CD4-positive, CD25-positive, alpha-beta regulatory T cell (primary cell): ENCODE measurements at places on chromosomes 1 and 21. TPM values are rescaled to one million over a fixed set of nuclear protein-coding genes. Genes with fewer than 3 reads are reported as not detected.

GRCh38 chr1:39149509-39149908 is 55.0 kb upstream of the MACF1 start:
- no peaks in the 10 kb centered on the region for H3K4me1 ChIP-seq
- peaks cover 10% of the 10 kb centered on the region for H3K27me3 ChIP-seq
- H3K27ac ChIP-seq, result no peak overlapping the region
- DNase-seq, result no peak

- no peak for DNase-seq
- H3K4me1 ChIP-seq, result peaks cover 15% of the 10 kb centered on the region
- H3K27me3 ChIP-seq, result no peaks in the 10 kb centered on the region
Observed at GRCh38 chr1:108595507-108595906, 35.6 kb downstream of the EEIG2 start.

DNA sequence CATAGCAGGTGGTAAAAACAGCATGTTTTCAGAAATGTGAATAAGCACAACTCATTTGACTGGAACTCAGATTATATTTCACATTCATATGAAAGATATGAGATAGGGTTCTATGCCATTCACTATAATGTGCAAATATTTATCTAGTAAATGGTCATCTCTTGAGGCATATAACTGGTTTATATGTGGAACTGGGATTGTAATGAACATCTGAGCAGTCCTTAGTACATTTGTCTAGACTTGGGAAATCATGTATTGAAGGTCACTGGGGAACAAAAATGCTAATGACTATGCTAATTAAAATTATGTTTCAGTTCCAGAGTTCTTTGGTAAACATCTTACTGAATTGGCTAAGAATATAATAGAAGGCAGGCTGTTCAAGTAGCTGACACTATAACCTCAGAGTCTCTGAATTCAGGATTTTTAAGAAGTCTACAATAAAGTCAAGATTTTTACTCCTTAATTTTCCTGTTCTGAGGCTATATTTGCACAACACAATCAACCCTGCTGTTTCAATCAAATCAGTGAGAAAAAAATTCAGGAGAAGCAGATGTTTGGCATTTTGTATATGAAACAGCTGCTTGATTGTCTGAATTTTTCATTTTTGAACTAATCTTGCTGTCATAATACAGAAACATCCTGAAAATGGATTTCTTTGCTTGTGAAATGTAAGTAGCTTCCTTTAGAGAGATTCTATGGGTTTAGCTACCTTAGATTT is 244.8 kb upstream of the RGS18 start:
- no peaks in the 10 kb centered on the region for H3K4me1 ChIP-seq
- H3K36me3 ChIP-seq, result no peaks in the 10 kb centered on the region
- no peak overlapping the region for H3K4me3 ChIP-seq
- no peak for DNase-seq
- H3K27me3 ChIP-seq, result no peaks in the 10 kb centered on the region

- H3K27me3 ChIP-seq, result no peaks in the 10 kb centered on the region
- peaks cover 14% of the 10 kb centered on the region for H3K36me3 ChIP-seq
- H3K4me1 ChIP-seq, result peaks cover 52% of the 10 kb centered on the region
- H3K4me3 ChIP-seq, result peak overlapping the region; percentile 82
- peak; percentile 18 for DNase-seq
Observed at GRCh38 chr1:203796236-203796605, 798 bp downstream of the ZBED6 start.

GRCh38 chr1:48470481-48470855 is 1.5 kb downstream of the SPATA6 start:
- peaks cover 14% of the 10 kb centered on the region for H3K4me1 ChIP-seq
- no peaks in the 10 kb centered on the region for H3K36me3 ChIP-seq
- H3K27ac ChIP-seq, result no peak overlapping the region
- peaks cover 3% of the 10 kb centered on the region for H3K27me3 ChIP-seq
- no peak overlapping the region for H3K4me3 ChIP-seq

GRCh38 chr1:84888753-84889152 is 4.3 kb downstream of the LPAR3 start:
- no peaks in the 10 kb centered on the region for H3K36me3 ChIP-seq
- no peak overlapping the region for H3K27ac ChIP-seq
- peaks cover 15% of the 10 kb centered on the region for H3K27me3 ChIP-seq
- no peaks in the 10 kb centered on the region for H3K4me1 ChIP-seq
- no peak overlapping the region for H3K4me3 ChIP-seq

The GNG4 gene
- not detected for total RNA-seq

The CRYAA gene
- not detected for total RNA-seq

- H3K4me3 ChIP-seq, result no peak overlapping the region
- H3K27ac ChIP-seq, result no peak overlapping the region
- H3K36me3 ChIP-seq, result no peaks in the 10 kb centered on the region
- DNase-seq, result no peak
- no peaks in the 10 kb centered on the region for H3K27me3 ChIP-seq
Observed at GRCh38 chr1:228543396-228543795, 56.2 kb downstream of the RNF187 start.

The OR10Z1 gene
- total RNA-seq, result not detected

The LGR6 gene
- 0.32 TPM for total RNA-seq

The LRRC38 gene
- not detected for total RNA-seq

The SLFNL1 gene
- total RNA-seq, result 0.30 TPM

- no peak overlapping the region for H3K4me3 ChIP-seq
- DNase-seq, result no peak
Observed at GRCh38 chr1:213772128-213773063, 215.4 kb upstream of the PROX1 start.

The C1QA gene
- total RNA-seq, result not detected

DNA sequence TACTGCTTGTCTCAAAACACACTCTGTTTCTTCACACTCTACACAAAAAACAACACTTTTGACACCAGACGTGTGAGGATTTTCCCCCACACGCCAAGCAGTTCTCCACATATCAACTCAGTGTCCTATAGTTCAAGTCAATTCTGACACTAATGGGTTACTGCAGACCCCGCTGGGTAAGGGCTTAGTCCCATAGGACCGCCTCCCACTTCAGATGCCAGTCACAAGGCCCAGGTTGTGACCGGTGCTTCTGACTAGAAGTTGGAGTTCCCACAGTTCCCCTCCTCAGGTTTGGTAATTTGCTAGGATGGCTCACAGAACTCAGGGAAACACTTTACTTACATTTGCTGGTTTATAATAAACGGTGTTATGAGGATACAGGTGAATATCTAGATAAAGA is 19.9 kb downstream of the VPS13D start:
- H3K4me1 ChIP-seq, result no peaks in the 10 kb centered on the region
- no peaks in the 10 kb centered on the region for H3K27me3 ChIP-seq
- no peak for DNase-seq
- H3K4me3 ChIP-seq, result no peak overlapping the region
- no peak overlapping the region for H3K27ac ChIP-seq
- peaks cover 83% of the 10 kb centered on the region for H3K36me3 ChIP-seq

- no peak overlapping the region for H3K27ac ChIP-seq
- H3K4me1 ChIP-seq, result peaks cover 33% of the 10 kb centered on the region
- H3K27me3 ChIP-seq, result no peaks in the 10 kb centered on the region
Observed at GRCh38 chr1:198595765-198596164, 43.1 kb upstream of the PTPRC start.

GRCh38 chr1:108933944-108934343 is 29.3 kb downstream of the CLCC1 start:
- H3K4me3 ChIP-seq, result no peak overlapping the region
- no peak for DNase-seq
- no peaks in the 10 kb centered on the region for H3K27me3 ChIP-seq
- no peaks in the 10 kb centered on the region for H3K4me1 ChIP-seq
- H3K27ac ChIP-seq, result no peak overlapping the region

- DNase-seq, result no peak
- peaks cover 56% of the 10 kb centered on the region for H3K36me3 ChIP-seq
- no peaks in the 10 kb centered on the region for H3K27me3 ChIP-seq
- H3K27ac ChIP-seq, result no peak overlapping the region
Observed at GRCh38 chr1:193131266-193131860, 9.5 kb downstream of the CDC73 start.

DNA sequence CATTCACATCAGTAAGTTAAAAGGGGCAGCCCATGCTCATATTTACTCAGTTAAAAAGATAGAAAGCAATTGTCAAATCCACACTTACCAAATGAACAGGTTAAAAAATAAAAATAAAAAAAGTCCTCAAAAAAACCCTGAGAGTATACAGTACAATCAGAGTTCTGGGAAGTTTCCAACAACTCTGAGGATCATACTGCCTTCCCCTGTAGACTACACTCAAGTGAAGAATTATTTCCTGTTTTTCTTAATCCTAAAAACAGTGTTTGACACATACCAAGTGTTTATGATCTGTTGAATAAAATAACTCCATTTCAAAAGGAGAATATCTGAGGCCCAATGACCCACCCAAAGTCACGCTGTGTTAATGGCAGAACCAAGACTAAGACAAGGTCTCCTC is 61.8 kb downstream of the INTS7 start:
- H3K4me1 ChIP-seq, result no peaks in the 10 kb centered on the region
- peaks cover 35% of the 10 kb centered on the region for H3K36me3 ChIP-seq
- H3K27ac ChIP-seq, result no peak overlapping the region
- no peak overlapping the region for H3K4me3 ChIP-seq

The RHD gene
- total RNA-seq, result 0.20 TPM

The CYP2J2 gene
- total RNA-seq, result not detected

DNA sequence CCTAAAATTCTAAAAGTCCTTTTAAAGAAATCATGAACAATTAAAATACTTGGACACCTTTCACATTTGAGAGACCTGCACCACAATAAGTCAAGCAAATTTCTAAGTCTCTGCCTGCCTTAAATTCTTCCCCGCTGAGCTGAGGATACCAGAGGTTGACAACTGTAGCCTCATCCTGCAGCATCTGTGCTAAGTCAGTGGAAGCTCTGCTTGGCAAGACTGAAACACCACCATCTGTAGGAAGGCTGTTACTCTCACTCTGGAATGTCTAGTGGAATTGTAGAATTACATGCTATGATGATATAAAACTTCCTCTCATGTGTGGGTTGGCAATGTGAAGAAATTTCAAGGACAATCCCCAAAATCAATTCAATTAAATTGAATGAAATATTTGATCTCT is 1756.5 kb downstream of the NCAM2 start:
- no peak overlapping the region for H3K4me3 ChIP-seq
- no peak overlapping the region for H3K27ac ChIP-seq
- H3K27me3 ChIP-seq, result no peaks in the 10 kb centered on the region
- no peaks in the 10 kb centered on the region for H3K4me1 ChIP-seq
- H3K36me3 ChIP-seq, result no peaks in the 10 kb centered on the region

GRCh38 chr21:44375761-44376241 is 22.4 kb downstream of the TRPM2 start:
- no peak overlapping the region for H3K27ac ChIP-seq
- H3K36me3 ChIP-seq, result no peaks in the 10 kb centered on the region
- H3K4me3 ChIP-seq, result no peak overlapping the region
- peaks cover 6% of the 10 kb centered on the region for H3K4me1 ChIP-seq
- DNase-seq, result no peak
